Activated T-helper 17 cell treated with anti-CD3 and anti-CD28 coated beads, Interleukin-2, amount 50 U/mL, for 72 hours (primary cell): ENCODE measurements at places on chromosomes 7 and 10.

DNA sequence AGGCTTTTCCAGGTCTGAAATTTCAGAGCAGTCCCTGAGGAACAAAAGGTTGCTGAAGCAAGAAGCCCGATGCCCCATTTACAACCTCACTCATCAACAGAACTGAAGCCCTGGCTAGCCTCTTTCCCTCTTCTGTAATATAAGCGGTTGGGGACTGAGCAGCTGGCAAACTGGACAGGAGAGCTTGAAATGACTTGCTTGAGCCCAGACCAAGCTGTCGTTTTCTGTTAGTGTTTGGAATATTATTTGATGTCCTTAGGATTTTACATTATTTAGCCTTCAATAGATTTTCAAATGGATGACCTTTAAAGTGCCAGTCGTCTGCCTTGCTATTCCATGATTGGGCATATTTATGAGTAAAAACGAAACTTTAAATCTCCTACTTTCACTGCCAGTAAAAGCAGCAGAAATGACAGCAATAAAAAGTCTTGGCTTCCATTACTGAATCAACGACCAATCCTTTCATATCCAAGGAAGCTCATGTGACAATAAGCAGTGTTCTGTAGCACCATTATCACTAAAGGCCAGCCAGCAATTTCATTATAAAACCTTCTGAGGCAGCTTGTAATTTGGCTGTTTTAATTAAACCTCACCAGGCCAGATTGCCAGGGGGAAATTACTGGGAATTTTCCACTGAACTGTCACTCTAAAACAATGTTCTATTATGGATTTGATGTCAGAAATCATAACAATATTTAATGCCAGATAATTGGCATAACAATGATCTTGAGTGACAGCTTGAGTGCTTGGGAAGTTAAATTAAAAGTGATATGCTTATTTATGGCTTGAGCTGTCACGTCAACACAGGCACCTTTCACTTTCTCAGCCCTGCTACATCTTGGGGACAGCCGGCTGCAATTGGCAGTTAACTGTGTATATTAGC lies 85.9 kb downstream of the LSMEM1 start:
- ATAC-seq: no peak

GRCh38 chr7:45652630-45653029 lies 78.5 kb downstream of the ADCY1 start:
- ATAC-seq: no peak

DNA sequence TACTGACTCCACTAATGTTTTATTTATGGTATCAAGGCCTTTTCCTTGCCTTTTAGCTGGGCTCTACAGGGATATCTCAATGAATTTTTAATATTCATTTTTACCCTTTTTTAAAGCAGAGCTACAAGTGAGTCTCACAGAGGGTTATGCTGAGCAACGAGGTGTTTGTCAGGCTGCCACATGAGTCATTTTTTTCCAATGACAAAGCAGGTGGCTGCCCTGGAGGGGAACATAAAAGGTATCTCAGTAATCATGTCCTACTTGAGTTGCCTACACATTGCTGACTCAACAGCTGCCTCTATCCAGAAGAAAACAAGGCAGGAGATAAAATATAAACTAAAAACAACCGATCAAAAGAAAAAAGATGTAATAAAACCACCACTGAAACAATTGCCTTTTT lies 1004.9 kb upstream of the POT1 start:
- ATAC-seq: no peak

DNA sequence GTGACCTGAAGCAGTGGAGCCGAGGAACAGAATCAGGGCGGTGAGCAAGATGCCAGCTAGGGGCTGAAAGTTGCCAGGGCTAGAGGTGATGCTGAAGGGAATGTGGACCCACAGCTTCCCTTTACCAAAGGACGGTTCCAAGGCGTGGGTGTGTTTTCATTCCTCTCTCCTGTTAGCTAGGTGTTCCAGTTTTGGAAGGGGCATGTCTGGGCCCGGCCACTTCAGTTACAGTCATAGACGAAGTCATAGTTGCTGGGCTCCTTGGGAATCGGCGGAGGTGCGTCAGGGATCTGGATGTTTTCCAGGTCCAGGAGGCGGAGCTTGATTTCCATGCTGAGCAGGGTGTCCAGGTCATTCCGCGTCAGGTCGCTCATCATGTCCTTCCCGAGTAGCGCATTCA lies 131.0 kb upstream of the AOAH start:
- ATAC-seq: no peak

DNA sequence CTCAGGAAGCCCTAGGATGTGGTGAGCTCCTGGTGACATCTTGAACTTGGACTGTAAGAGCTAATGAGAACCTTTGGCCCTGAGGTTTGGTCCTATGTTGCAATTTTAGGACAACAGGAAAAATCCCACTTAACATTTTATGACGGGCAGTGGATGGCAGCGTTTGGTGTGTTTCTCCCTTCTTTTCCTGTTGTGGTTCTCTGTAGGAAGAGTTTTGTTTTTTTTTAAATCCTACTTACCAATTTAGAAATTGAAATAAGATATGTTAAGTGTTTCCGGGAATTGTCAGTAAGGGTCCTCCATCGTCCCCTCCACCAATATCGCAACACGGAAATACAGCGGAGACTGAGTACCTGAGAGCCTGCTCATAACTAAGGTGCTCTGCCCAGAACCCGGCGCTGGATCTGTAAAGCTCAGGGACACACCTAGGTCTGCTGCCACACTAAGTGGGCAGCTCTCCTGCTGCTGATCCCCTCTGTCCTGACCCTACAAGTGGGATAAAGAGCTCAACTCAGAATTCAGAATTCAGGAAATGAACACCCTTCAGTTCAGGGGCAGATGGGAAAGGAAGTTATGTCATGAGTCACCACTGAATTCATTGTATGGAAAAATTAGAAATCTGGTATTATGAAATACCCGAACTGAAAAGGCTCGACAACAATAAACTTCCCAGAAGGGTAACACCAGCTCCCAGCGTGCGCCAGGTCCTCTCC lies 9.1 kb upstream of the PROSER2 start:
- ATAC-seq: no peak

DNA sequence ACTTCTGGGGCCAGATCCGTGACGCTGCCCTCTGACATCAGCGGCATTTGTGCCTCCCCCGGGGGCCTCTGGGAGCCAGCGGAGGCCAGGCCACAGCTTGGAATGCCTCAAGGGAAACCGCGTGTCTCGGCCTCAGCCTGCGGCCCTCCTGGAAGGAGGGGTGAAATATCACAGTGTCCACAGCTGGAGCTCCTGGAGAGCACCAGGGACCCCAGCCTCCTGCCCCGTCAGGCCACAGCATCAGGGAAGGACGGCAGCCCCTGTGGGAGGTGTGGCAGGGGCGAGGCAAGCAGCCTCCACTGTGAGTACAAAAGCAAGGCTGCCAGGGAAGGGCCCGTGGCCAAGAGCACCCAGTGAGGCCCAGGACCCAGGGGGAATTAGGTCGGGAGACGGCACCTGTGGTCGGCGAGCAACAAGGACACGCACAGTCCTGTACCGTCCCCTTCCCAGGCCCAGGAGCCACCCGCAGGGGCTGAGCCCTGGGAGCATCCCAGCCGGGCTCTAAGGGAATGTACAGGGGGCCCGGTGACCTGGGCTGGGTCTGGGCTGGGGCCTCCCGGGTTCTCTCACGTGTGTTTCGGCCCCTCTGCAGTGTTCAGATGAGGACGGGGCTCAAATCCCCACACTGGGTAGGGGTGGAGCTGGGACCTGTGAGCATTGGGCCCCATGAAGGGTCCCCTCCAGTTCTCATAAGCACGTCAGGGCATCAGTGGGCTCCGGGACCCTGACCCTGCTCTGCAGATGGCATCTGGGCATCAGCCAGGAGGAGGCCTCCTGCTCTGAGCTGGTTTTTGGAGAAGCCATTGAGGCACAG lies 18.7 kb upstream of the KNDC1 start:
- no peak for ATAC-seq

DNA sequence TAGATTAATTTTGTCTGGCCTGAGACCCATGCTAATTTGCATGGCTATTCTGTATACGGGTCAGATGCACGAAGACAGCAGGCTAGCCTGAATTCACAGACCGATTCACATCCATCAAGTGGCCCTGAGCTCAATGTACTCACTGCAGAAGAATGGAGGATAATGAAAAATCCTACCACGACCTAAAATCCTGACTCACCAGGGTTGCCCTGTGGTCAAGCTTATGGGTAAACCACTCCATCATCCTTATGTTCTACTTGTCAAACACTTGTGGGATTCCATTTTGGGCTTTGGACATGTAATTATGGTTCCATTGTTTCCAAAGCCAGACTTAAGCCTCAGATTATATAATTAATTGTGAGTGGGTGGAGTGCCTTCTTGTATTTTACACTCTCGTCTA lies 110.4 kb upstream of the ZNF438 start:
- no peak for ATAC-seq

DNA sequence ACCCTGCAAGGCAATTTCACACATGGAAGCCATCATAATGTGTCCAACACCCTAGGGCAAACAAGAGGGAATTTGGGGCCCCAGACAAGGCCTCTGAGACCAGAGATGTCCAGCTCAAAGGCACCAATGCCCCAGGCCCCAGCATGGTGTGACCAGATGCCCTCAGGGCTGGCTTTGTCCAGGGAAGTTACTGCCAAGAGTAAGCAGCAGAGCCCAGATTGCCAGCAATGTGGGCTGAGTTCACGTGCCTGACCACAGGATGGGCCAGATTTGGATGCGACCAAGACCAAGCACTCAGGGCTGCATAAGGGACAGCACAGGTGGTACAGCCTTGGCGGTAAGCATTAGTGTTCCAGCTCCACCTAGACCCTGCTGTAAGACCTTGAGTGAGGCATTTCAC lies 12.7 kb downstream of the MYOF start:
- no peak for ATAC-seq

DNA sequence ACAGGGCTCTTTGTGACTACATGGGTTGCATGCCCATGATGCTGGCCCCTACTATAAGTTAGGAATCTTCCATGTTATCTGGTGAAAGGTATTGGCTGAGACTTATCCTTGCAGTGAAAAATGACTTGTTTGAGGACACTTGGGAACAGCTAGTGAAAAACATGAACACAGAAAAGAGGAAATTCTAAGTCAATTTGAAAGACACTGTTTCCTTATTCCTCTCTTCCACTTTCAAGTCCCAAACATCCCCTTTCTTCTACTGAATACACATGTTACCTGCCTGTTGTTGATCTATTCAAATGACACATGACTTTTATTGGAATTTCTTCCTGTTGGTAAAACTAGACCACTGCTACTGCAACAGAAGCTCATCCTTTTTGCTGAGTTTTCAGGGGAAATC lies 29.5 kb upstream of the PRKCQ start:
- no peak for ATAC-seq

DNA sequence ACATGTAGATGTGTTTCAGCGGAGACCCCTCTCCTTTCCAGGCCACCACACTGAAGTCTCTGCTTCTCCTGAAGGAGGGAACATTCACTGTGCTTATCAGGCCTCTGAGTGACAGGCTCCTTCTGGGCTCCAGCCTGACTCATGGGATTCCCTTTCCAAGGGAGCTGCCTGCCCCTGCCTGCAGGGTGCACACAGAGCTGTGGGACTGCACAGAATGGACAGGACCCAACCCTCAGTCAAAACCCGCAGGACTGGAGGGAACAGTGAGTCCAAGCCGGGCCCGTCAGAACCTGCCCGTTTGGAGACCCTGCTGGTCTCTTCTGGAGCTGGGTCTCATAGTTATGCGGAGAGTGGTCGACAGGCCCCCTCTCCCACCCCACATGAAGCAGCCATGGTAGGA lies 32.6 kb downstream of the PLAC9 start:
- ATAC-seq: no peak

- no peak for ATAC-seq
Observed at GRCh38 chr7:129370812-129371211, 63.4 kb upstream of the STRIP2 start.

DNA sequence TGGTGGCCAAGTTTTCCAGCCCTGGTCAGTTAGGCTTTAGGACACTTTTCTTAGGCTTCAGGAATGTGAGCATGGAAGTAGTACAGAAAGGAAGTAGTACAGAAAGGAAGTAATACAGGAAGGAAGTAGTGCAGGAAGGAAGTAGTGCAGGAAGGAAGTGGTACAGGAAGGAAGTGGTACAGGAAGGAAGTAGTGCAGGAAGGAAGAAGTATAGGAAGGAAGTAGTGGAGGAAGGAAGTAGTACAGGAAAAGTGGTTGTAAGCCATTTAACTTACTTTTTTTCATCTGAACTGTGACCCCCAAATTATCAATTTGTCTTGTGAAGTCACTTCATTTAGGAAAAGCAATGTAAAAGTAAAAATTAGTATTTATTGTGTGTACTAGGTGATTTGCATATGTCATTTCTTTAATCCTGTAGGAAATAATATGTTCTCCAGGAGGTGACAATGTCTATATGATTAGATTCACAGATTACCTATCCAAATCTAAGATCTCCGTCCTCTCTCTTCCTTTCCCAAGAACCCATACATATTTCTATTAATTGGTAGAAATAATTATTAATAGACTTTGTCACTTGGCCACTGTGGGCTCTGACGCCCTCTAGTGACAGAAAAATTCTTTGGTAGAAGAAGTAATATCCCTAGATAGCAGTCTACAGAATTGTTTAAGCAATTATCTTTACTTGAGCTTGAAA lies 3.9 kb upstream of the FAS start:
- ATAC-seq: no peak

DNA sequence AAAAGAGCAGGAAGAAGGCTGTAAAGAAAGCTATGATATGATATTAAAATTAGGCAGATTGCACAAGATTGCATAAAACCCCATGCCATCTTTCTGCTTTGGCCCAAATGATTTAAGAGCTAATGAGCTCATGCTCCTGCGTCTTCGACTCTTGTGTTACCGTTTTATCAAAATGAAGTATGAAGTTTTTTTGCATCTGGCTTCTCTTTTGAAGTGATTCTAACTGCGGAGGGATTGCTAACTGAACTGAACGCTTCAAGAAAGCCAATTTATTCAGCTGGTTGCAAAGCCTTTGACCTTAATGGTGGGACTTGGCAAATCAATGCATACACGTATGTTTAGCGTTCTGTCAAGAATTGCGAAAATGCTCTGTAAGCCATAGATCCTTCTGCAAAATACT lies 282.9 kb downstream of the TWIST1 start:
- no peak for ATAC-seq

GRCh38 chr10:51244748-51245490 lies 170.6 kb downstream of the PRKG1 start:
- ATAC-seq: no peak

DNA sequence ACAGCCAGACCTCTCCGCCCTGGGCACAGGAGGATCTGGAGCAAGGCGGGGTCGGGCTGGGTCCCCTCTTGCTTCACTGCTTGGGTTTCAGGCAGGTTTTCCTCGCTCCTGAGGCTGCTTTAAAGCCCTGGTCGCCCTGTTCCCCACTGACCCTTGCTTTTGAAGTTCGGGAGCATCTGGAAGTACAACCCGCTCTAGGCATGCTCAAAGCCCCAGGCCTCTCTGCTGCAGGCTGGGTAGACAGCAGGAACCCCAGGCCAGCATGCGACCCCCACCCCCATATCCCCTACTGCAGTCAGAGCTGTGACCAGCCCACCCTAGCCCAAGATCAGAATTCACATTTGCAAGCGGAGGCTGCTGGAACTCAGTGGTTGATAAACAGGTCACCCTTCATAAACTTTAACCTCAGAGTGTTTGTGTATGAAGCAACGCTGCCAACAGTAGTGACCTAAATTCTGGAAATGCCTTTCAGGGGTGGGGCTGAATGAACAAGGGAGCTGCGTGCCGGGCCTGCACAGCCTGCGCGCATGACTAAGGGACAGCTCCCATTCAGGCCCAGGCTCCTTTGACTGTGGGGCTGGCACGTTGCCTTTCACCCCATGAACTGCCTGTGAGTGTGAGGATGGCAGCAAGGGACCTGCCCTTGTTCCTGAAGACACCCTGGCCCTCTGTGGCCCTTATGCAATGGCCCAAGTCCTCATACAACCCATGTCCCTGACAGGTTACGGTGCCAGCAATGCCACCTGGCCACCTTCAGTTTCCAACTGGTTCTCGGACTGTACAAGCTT lies 52.5 kb downstream of the PROSER2 start:
- peak; percentile 72 for ATAC-seq

- ATAC-seq: no peak
Observed at GRCh38 chr7:98090116-98090515, 16.5 kb upstream of the LMTK2 start.
